ENCODE measurements at places on chromosomes 16 and 17.

- DNase-seq: no peak
Measured at GRCh38 chr17:69187294-69187693, 41.3 kb downstream of the ABCA10 start.

DNA sequence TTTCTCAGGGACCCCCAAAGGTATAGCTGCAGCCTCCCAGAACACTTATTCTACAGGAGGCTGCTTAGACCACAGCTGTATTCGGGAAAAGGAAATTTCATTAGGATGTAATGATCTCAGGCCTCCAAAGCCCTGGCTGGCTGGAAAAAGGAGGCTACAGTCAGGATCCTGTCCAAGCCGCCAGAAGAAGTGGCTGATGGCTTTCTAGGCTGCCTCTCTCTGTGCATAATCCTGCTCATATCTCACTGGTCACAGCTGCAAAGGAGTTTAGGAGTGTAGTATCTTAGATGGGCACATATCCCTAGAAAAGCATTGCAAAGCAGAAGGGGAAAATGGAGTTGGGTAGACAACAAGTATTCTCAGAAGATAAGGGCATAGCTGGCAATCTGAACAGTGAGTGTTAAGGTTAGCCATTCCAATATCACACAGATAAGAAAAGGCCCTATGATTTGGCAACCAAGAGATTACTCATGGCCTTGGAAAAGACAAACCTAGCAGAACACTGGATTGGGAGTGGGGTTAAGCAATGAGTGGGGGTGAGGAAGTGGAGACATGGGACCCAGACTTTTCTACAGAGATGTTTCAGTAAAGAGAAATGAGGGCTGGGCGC, 26.0 kb upstream of the PRKCA start:
- DNase-seq: no peak

DNA sequence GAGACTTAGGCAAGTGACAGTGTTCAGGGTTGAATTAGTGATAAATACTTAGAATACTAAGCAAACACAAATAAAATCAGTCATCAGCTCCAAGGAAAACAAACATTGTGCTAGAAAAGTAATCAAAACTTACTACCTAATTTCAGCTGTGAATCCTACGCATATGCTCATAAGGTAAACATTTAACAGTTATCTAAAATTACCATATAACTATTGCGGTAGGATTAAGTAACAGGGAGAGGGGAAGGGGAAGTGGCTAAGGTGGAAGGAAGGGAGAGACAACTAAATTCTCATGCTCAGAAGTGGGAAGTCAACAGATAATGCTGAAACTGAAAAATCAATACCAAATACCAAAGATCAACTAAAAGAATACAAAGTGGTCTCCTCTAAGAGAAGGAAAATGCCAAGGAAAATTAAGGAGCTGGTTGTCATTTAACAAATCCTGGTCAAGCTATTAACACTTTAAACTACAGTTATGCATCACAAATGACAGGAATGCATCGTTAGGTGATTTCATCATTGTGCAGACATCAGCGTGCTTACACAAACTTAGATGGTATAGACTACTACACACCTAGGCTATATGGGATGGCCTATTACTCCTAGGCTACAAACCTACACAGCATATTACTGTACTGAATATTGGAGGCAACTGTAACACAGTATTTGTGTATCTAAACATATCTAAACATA, 20.0 kb downstream of the USP32 start:
- no peak for DNase-seq

GRCh38 chr16:2466667-2467527, 4.2 kb upstream of the NTN3 start:
- DNase-seq: no peak

DNA sequence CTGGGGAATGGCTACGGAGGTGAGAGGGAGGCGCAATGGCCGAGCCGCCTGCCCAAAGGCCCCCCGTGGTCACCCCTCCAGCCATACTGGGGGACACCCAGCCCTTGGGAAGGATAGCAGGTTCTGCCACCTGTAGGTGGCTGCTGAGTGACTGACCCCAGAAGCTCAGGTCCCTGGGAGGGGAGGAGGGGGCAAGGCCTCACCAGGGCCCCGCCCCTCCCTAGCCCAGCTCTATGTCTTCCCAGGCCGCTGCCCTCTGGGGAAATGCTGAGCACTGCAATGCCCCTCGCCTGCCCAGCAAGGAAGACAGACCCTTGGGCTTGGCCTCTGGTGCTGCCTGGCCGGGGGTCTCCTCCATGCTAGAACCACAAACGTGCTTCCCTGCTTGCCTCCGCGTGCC, 11.4 kb upstream of the CLDN9 start:
- no peak for DNase-seq

DNA sequence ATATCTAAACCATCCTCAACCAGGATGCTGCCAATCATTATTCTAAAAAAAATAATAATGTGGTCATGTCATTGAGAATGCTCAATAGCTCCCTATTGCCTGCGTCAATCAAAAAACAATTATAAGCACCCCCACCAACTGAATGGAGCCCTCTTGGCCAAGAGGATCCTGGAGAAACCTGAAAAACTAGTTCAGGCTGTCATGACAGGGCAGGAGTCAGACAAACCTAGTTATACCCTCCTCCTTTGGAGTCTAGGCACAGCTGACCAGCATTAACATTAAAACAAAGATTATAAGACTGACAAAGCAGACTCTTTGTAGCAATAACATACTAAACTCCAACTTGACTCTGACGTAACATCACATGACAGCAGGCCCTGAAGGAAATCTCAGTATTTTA, 119.2 kb upstream of the CCL2 start:
- DNase-seq: no peak

GRCh38 chr17:38512473-38513058, 84.3 kb downstream of the ARHGAP23 start:
- DNase-seq: no peak

GRCh38 chr17:77821114-77821513, 137.4 kb upstream of the TNRC6C start:
- no peak for DNase-seq

- peak; percentile 69 for DNase-seq
Measured at GRCh38 chr17:10646392-10646990, 10.6 kb downstream of the MYH3 start.

GRCh38 chr16:88391144-88391850, 8.5 kb downstream of the ZNF469 start:
- no peak for DNase-seq

DNA sequence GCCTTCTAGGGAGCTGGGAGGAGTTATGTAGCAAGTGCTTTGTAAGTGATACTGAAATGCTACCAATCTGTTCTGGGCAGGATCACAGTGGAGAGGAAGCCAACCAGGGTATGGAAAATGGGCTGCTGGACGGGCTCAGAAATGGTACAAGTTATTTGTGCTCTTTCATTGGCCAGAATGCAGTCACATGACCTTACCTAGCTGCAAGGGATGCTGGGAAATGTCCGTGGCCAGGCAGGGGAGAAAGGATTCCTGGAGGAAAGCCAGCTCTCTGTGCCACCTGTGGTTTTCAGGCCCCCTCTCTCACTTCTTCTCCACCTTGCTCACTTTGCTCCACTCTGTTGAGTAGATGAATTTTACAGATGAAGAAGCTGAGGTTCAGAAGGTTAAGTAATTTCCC, 4.8 kb downstream of the EEF2K start:
- no peak for DNase-seq

- no peak for DNase-seq
Measured at GRCh38 chr17:7260651-7261378, 1.5 kb downstream of the CLDN7 start.

DNA sequence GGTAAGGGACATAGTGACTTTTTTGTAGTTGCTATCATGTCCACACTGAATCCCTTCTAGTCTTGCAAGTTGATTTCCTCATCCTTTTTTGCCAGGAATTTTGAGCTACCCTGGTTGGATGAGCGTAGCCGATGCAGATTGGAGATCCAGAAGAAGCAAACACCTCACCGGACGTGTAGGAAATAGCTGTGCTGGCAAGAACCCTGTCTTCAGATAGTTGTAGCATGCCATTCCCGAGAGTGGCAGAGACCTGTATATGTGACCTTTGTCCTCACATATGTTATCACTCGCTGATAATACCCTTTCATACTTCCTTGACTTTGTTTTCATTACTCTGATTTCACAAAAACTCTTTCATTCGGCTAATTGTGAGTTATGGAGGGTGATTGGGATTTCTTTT, 6.2 kb upstream of the CASC3 start:
- DNase-seq: no peak

DNA sequence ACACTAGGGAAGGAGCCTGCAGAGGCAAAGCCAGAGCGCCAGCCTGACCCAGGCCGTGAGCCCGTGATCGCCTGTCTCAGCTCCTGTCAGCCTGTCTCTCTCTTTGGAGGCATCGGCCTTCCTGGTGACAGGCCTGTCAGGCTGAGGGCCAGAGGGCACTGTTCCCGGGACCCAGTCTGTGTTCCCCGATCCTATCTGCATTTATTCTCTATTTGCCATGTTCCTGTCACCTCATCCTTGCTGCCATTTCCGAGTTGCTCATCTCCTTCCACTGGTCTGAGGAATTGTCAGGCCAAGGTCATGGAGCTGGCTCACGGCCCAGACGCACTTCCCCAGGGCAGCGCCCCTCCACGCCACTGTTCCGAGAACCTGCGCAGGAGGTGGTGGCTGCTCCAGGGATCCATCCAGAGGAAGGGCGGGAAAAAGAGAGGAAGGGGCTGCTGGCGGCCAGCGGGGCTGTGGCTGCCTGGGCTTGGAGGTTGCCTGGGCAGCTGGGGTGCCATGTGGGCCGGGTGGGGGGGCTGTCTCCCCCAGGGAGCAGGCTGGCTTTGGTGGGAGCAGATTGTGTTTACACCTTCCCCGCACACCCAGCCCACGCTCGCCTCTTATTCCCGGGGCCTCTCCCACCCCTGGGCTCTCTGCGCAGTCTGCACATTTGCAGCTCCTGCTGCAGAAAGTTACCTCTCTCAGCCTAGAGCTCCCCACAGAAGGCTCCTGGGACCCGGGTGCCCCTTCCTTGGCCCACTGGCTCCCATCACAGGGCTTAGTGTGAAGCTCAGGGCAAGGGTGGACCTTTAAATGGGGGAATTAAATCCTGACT, 4.9 kb downstream of the PRCD start:
- DNase-seq: no peak

DNA sequence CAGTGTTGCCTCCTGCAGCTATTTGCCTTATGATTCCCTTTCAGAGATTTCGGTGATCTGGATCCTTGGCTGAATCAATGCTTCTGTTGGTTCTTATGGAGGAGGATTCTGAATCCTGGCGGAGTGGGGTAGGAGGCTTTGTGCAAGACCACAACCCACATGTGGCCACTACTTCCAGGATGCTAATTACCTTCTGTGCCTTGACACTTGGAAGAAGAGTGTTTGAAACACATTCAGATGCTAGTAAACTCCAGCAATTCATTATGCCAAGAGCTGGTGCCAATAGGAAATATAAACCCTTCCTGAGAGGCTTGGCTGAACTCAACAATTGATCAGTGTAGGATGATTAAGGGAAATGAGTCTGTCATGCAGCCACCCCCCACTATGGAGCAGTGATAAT, 12.1 kb upstream of the NLRP1 start:
- no peak for DNase-seq

DNA sequence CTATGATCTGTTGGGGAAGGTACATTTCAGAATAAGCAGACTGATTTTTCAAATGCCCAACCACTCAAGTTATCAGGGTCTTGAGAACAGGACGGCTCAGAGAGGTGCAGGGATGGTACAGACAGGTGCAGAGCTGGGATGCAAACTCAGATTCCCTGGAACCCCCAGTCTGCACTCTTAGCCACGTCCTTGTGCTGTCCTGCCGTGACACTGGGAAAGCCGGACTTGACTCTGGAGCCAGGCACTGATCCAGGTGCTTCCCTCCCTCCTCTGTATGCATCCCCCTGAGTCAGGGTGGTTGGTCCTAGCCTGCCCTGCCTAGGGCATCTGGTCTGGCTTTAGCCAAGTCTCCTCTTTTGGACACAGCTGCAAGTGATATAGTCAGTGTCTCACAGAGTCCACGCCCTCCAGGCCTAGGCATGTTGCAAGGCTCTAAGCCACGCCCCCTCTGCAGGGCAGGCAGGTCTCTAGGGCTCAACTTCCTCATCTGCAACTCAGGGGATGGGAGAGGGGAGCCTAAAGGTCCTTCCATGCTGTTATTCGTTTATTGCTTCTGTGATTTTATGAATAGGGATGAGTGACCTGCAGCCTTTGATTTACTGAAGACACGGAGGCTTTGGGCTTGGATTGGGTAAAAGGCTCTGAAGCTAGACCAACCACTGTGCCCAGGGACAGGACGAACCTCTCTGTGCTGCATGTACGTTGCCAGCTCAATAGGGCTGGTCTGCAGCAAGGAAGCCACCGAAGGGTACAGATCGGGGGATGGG, 97.3 kb downstream of the SDK2 start:
- no peak for DNase-seq

DNA sequence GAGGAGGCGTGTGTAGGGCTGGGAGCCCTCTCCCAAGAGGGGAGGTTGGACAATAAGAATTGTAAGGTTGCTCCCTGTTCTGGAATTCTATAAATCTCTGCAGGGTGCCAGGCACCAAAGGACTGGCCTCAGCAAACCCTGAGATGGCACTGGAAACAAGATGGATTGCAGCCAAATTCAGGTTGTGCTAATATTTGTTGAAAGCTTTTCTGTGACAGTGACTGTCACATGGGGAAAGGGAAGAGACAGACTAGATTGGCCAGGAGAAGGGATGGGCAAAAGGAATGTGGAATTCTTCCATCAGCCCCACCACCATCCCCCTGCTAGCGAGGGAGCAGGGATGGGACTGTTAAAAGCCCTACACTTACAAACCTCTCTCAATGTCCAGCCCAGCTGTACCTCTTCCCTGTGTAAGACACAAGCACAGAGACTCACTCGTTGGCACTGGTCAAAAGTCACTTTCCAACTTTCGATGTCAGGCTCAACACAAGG, 62.4 kb downstream of the SOX9 start:
- no peak for DNase-seq

GRCh38 chr16:58464916-58465731, 34.8 kb upstream of the NDRG4 start:
- DNase-seq: no peak

GRCh38 chr16:31367853-31368252, 12.9 kb downstream of the ITGAX start:
- DNase-seq: no peak

DNA sequence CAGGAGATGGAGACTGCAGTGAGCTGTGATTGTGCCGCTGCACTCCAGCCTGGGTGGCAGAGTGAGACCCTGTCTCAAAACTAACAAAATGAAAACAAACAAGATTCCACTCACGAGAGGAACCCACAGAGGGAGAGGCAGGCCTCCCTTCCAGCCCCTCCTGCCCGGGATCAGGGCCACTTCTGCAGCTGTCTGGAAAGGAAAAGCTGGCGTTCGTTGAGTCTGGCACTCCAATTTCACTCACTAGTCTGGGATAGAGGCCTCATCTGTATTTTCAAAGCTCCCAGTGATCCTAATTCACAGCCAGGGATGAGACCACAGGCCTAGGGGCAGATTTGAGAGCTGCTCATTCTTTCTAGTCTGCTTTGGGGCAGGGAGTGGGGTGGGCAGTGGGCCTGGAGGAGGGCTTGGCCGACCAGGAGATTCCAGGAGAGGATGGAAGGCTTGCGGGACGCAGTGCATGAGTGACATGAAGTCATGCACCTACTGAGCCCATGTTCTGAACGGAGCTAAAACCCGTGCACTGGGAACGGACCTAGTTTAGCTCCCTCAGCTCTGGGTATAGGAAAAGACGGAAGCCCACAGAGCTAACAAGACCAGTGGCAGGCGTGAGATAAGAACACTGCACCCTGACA, 54.0 kb downstream of the COTL1 start:
- DNase-seq: no peak

GRCh38 chr17:56667925-56668458, 74.5 kb downstream of the NOG start:
- no peak for DNase-seq
